ENCODE measurements at places on chromosomes 5 and 9. TPM values are rescaled to one million over a fixed set of nuclear protein-coding genes. Genes with fewer than 3 reads are reported as not detected.

MSX2 gene
- not detected for polyA plus RNA-seq

LRRC19 gene
- polyA plus RNA-seq: 2.1 TPM

HK3 gene
- polyA plus RNA-seq: 9.9 TPM

GPRIN1 gene
- polyA plus RNA-seq: not detected

PCDH12 gene
- polyA plus RNA-seq: 0.74 TPM

GRCh38 chr5:1663186-1663585 lies 136.5 kb downstream of the MRPL36 start:
- no peak overlapping the region for H3K4me3 ChIP-seq
- H3K4me1 ChIP-seq: no peaks in the 10 kb centered on the region
- peak; percentile 27 for DNase-seq
- H3K27ac ChIP-seq: no peak overlapping the region
- H3K27me3 ChIP-seq: no peaks in the 10 kb centered on the region
- H3K36me3 ChIP-seq: no peaks in the 10 kb centered on the region

- no peak overlapping the region for H3K4me3 ChIP-seq
- H3K27ac ChIP-seq: no peak overlapping the region
- no peaks in the 10 kb centered on the region for H3K36me3 ChIP-seq
- no peak for DNase-seq
Observed at GRCh38 chr5:74386571-74387334, 253.8 kb downstream of the ENC1 start.

- no peaks in the 10 kb centered on the region for H3K36me3 ChIP-seq
- no peak overlapping the region for H3K27ac ChIP-seq
- H3K27me3 ChIP-seq: no peaks in the 10 kb centered on the region
- no peak overlapping the region for H3K4me3 ChIP-seq
Observed at GRCh38 chr9:110626101-110626829, 42.3 kb upstream of the MUSK start.

DNA sequence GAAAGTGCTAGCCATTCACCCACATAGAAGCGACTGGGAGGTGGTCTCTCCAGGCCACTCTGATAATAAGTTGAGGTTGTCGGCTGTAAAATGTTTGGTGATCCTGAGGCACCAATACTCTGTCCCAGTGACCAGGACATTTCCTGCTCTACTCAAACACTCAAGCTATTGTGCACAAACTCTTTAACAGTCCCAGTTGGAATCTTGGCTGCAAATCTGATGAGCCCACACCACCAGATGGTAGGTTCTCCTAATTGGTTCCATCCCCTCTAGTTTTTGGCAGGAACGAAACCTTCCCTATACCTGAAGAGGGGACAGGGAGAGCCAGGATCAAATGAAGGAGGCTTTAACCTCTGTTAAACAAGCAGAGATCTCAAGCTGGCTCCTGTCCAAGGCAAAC lies 14.3 kb downstream of the GRIA1 start:
- H3K36me3 ChIP-seq: no peaks in the 10 kb centered on the region
- no peak overlapping the region for H3K4me3 ChIP-seq
- H3K4me1 ChIP-seq: no peaks in the 10 kb centered on the region
- no peak overlapping the region for H3K27ac ChIP-seq

- no peak overlapping the region for H3K27ac ChIP-seq
- no peak for DNase-seq
- no peaks in the 10 kb centered on the region for H3K36me3 ChIP-seq
- H3K4me3 ChIP-seq: no peak overlapping the region
- no peaks in the 10 kb centered on the region for H3K27me3 ChIP-seq
- no peaks in the 10 kb centered on the region for H3K4me1 ChIP-seq
Observed at GRCh38 chr5:158384535-158385481, 525.9 kb upstream of the CLINT1 start.

- H3K27me3 ChIP-seq: no peaks in the 10 kb centered on the region
- no peaks in the 10 kb centered on the region for H3K36me3 ChIP-seq
- no peak overlapping the region for H3K4me3 ChIP-seq
- DNase-seq: no peak
Observed at GRCh38 chr5:132378580-132378979, 9.1 kb downstream of the SLC22A5 start.

GRCh38 chr9:4547016-4547415 lies 56.7 kb downstream of the SLC1A1 start:
- no peaks in the 10 kb centered on the region for H3K27me3 ChIP-seq
- H3K27ac ChIP-seq: no peak overlapping the region
- H3K36me3 ChIP-seq: peaks cover 2% of the 10 kb centered on the region
- DNase-seq: no peak
- H3K4me1 ChIP-seq: peaks cover 11% of the 10 kb centered on the region
- H3K4me3 ChIP-seq: no peak overlapping the region

DNA sequence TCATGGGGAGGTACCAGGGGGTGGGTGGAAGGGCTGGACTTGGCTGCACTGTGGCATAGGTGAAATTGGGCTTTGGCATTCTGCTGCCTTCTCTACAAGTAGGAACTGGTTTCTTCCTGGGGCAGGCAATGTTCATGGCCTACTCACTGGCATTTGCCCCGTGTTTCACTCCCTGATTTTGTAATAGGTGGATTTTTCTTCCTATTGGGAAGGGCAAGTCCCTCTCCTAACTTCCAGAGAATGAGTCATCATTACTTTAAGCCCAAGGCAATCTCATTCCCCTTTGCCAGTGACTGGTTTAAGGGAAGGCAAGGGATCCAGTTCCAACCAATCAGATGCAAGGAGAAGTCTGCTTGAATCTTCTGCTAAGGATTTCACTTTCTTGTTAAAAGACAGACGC lies 67.9 kb upstream of the ANKRD55 start:
- H3K4me3 ChIP-seq: no peak overlapping the region
- no peaks in the 10 kb centered on the region for H3K27me3 ChIP-seq
- no peaks in the 10 kb centered on the region for H3K36me3 ChIP-seq
- DNase-seq: no peak
- H3K4me1 ChIP-seq: no peaks in the 10 kb centered on the region

DNA sequence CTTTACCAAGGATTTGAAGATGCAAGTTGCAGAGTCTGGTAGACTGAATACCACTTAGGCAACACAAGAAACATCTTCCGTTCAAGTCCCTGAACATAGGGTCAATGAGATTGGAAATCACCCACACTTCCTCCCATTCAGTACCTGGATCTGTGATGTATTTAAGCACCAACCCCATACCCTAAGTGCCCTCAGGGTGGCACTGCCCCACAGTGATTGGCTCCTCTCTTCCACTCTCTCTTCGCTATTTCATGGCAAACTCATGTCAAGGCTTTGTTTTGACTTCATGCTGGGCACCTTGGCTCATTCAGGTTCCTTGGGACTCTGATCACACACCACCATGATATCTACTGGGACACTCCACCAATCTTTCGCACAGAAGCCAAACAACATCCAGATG lies 53.7 kb downstream of the GGTA1 start:
- no peaks in the 10 kb centered on the region for H3K4me1 ChIP-seq
- DNase-seq: no peak
- no peaks in the 10 kb centered on the region for H3K27me3 ChIP-seq
- H3K27ac ChIP-seq: no peak overlapping the region
- no peak overlapping the region for H3K4me3 ChIP-seq
- H3K36me3 ChIP-seq: no peaks in the 10 kb centered on the region

DNA sequence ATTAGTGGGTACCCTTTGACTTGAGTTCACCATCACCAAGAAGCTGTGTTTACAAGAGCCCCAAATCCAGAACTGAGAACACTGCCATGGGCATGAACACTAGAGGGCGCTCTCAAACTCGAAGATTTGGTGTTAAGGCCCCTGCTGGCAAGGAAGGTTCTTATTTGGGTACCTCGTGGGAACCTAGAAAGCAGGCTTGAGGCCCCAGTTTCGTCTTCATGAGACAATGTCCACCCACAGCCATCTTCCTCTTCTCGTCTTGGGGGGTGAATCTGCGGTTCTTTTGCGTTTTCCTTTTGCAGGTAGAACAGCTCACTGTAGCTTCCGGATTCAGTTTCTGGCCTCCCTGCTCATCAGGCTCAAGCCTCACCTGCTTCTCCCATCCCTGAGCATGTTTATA lies 184.0 kb downstream of the SEMA5A start:
- no peaks in the 10 kb centered on the region for H3K36me3 ChIP-seq
- no peak overlapping the region for H3K27ac ChIP-seq
- H3K27me3 ChIP-seq: no peaks in the 10 kb centered on the region
- H3K4me3 ChIP-seq: no peak overlapping the region
- no peaks in the 10 kb centered on the region for H3K4me1 ChIP-seq
- DNase-seq: peak; percentile 53

DNA sequence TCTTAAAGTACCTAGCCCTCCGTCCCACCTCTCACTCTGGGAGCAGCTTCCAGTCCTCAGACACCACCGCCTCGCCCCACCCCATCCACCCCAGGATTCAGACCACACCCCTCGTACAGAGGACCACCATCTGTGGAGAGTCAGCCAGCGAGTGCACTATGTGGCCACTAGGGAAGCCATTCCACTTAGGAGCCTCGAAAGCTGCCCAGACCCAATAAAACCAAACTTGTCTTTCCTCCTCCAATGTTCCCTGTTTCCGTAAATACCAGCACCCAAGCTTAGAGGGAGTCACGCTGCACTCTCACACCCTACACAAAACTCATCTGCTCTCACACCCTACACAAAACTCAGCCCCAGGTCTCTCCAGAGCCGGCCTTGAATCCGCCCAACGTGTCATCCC lies 1.9 kb downstream of the GCNT4 start:
- H3K4me3 ChIP-seq: no peak overlapping the region
- H3K36me3 ChIP-seq: no peaks in the 10 kb centered on the region
- H3K4me1 ChIP-seq: peaks cover 7% of the 10 kb centered on the region
- H3K27me3 ChIP-seq: no peaks in the 10 kb centered on the region
- DNase-seq: no peak

GRCh38 chr9:89676281-89676680 lies 71.5 kb downstream of the GADD45G start:
- DNase-seq: no peak
- no peak overlapping the region for H3K4me3 ChIP-seq
- no peak overlapping the region for H3K27ac ChIP-seq
- H3K27me3 ChIP-seq: no peaks in the 10 kb centered on the region
- no peaks in the 10 kb centered on the region for H3K36me3 ChIP-seq
